ENCODE measurements at places on chromosomes 6 and 20. TPM values are rescaled to one million over a fixed set of nuclear protein-coding genes. Genes with fewer than 3 reads are reported as not detected.

WFDC2 gene
- total RNA-seq: 3.7 TPM

ERMARD gene
- total RNA-seq: 18.9 TPM

ATF6B gene
- total RNA-seq: 16.7 TPM

SIRPA gene
- 9.3 TPM for total RNA-seq

HRH3 gene
- total RNA-seq: 0.49 TPM

SNX21 gene
- 12.3 TPM for total RNA-seq

LY6G6F gene
- total RNA-seq: not detected

ZSCAN23 gene
- total RNA-seq: 10.8 TPM

ZBTB24 gene
- 10.3 TPM for total RNA-seq

PDSS2 gene
- total RNA-seq: 7.9 TPM

PAX1 gene
- total RNA-seq: not detected

SLC32A1 gene
- total RNA-seq: 5.9 TPM

SLC17A9 gene
- under 0.01 TPM for total RNA-seq

TSBP1 gene
- total RNA-seq: not detected

RXRB gene
- total RNA-seq: 20.7 TPM

PEDS1 gene
- total RNA-seq: 6.6 TPM

POU3F2 gene
- 156 TPM for total RNA-seq

NHLRC1 gene
- 1.2 TPM for total RNA-seq

HEY2 gene
- 0.98 TPM for total RNA-seq

SUMO4 gene
- 4.2 TPM for total RNA-seq

BPIFB1 gene
- total RNA-seq: not detected

CST4 gene
- total RNA-seq: not detected

PTPRA gene
- total RNA-seq: 90.0 TPM

FAM135A gene
- total RNA-seq: 89.0 TPM

CCN5 gene
- total RNA-seq: not detected

C20orf202 gene
- 0.49 TPM for total RNA-seq

ECT2L gene
- 0.98 TPM for total RNA-seq

RHAG gene
- 0.49 TPM for total RNA-seq

EIF6 gene
- total RNA-seq: 54.6 TPM

CDSN gene
- total RNA-seq: not detected

MRAP2 gene
- total RNA-seq: 2.5 TPM

RNF182 gene
- total RNA-seq: 32.2 TPM

JAG1 gene
- total RNA-seq: 16.0 TPM

NKAIN4 gene
- total RNA-seq: 9.6 TPM

TINAG gene
- total RNA-seq: 0.25 TPM

MLN gene
- total RNA-seq: not detected

ZNF391 gene
- 2.5 TPM for total RNA-seq

ANKRD66 gene
- total RNA-seq: 0.25 TPM

GUCA1A gene
- 1.2 TPM for total RNA-seq

SMLR1 gene
- total RNA-seq: not detected

EFCAB8 gene
- total RNA-seq: not detected

HTR1E gene
- not detected for total RNA-seq

SLA2 gene
- total RNA-seq: under 0.01 TPM

BFSP1 gene
- 0.49 TPM for total RNA-seq

PRPH2 gene
- 3.4 TPM for total RNA-seq

ENPP3 gene
- total RNA-seq: 0.25 TPM

MAP3K7 gene
- 34.9 TPM for total RNA-seq

SSR1 gene
- total RNA-seq: 42.5 TPM

EEF1A2 gene
- total RNA-seq: 209 TPM

Measured in temporal lobe (tissue), 4 donors.